AG08396 (cell line): ENCODE measurements at places on chromosomes 5 and 9.
A peak's percentile ranks its signal among the peaks of the same experiment; 100 is the strongest.

- no peak for DNase-seq
These were observed 138.0 kb upstream of the NFIB start for GRCh38 chr9:14451949-14452348.

- no peak for DNase-seq
These were observed 35.0 kb downstream of the RANBP17 start for GRCh38 chr5:170896779-170897178.

DNA sequence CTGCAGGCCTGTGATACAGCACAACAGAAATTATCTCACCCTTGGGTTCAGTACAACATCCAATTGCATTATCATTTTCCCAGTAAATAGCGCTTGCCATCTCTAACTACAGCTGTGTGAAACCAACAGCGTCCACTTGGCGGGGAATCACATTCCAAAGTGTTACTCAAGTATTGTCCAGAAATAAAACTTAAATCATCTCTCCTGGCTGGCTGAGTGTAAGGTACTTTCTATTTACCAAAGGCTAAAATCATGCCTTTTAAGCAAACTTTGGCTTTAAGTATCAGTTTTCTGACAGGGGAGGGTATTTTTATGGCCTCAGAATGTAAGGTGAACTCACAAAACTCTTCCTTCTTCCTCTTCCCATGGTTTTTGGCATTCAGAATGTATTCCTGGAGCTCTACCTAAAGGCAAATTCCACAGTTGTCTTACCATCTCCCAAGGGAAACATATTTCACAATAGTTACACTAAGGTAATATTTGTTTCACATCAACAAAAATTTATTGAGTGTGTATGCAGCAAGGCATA is 205.6 kb upstream of the MPDZ start:
- no peak for DNase-seq

- DNase-seq, result no peak
These were observed 36.9 kb downstream of the SPRY4 start for GRCh38 chr5:142287973-142288313.

- no peak for DNase-seq
These were observed 828.5 kb upstream of the DMAC1 start for GRCh38 chr9:8627976-8628679.

DNA sequence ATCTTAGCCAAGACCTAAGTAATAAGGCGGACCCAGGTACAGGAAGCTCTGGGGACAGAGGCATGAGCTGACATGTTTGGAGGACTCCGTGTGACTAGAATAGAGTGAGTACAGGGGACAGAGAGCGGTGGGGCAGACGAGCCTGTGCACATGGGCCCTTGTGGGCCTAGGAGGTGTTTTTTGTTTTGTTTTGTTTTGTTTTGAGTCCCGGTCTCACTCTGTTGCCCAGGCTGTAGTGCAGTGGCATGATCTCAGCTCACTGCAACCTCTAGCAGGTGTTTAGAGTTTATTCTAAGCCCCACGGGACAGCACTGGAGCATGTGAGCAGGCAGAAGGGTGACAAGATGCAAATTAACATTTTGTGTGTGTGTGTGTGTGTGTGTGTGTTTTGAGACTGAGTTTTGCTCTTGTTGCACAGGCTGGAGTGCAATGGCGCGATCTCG is 3.1 kb upstream of the EEIG1 start:
- no peak for DNase-seq

DNA sequence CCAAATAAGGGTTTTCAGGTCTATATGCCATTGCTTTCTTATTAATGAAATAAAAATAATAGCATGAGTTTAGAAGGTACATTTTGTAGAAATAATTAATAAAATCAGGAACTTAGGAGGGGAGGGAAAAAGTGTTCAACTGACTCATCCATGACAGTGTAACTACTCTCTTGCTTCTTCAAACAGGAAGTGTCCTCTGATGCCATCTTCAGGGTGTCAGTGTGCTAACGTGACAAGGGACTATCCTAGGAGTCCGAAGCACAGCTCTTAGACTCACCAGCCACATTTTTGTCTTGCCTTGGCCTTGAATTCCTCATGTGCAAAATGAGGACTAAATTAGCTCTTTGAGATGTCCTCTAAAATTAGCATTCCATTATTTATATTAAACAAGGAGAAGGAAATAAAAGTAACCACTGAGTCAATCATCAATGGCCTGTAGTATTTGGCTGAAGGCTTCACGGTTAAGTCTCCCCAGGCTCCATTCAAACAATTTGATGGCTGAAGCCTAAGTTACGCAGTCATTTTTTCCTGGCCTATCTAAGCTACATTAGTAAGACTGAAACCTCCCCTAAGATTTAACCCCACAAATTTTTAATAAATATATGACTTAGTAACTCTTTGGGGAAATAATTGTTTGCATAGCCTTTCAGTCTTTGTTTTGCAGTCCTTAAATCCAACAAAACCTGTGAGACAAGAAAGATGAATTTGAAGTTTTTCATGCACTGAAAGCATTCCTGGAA is 151.1 kb downstream of the ARL15 start:
- DNase-seq, result no peak

- DNase-seq, result peak; percentile 41
These were observed 512.9 kb upstream of the KLF4 start for GRCh38 chr9:108002371-108002956.

DNA sequence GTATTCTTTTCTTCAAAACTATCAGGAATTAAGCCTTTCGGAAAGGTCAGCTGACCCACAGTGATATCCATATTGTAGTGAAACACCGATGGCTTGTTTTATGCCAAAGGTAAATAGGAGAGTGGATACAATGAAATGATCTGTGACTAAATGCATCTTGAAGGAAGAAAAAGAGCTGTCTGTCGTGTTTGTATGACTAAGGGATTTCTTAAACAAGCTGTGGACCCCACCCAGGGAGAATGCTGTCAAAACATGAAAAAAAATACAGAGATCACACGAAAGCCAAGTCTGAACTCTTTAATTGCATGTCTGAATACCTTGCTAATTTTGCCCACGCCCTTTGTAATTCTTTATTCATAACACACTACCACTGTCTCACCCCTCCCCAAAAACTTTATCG is 286.4 kb upstream of the WWC1 start:
- DNase-seq, result no peak

GRCh38 chr5:32051796-32052195 is 122.3 kb downstream of the GOLPH3 start:
- DNase-seq, result no peak

- DNase-seq, result no peak
These were observed 22.0 kb upstream of the SPINK1 start for GRCh38 chr5:147853372-147853987.

- DNase-seq, result peak; percentile 74
These were observed 8.5 kb upstream of the ANGPTL2 start for GRCh38 chr9:127130661-127131538.

GRCh38 chr5:169710675-169711074 is 73.6 kb downstream of the DOCK2 start:
- DNase-seq, result no peak

GRCh38 chr5:176694631-176695030 is 47.3 kb downstream of the TSPAN17 start:
- DNase-seq, result no peak

GRCh38 chr9:122844137-122844536 is 15.7 kb upstream of the PDCL start:
- DNase-seq, result no peak

- DNase-seq, result no peak
These were observed 5.5 kb downstream of the CCL19 start for GRCh38 chr9:34685591-34685990.

DNA sequence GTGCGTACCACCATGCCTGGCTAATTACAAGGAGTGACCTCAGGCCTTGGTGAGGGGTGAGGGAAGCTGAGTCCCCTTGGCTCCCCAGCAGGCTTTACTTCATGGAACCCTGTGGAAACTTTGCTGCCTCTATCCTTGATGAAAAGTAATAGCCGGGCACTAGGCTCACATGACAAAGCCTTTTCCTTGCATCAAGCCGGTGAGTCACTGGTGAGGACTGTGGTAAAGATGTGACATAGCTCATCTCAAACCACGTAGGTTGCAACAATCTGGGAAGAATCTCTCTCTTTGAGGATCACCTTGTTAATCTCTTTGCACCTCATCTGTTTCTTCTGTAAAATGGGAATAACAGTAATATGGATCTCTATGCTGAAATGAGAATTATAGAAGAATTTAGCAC is 116.3 kb upstream of the SLC25A48 start:
- no peak for DNase-seq

GRCh38 chr9:121718084-121718483 is 66.7 kb downstream of the DAB2IP start:
- DNase-seq, result peak; percentile 82

- no peak for DNase-seq
These were observed 42.2 kb downstream of the LEAP2 start for GRCh38 chr5:132915681-132916080.

DNA sequence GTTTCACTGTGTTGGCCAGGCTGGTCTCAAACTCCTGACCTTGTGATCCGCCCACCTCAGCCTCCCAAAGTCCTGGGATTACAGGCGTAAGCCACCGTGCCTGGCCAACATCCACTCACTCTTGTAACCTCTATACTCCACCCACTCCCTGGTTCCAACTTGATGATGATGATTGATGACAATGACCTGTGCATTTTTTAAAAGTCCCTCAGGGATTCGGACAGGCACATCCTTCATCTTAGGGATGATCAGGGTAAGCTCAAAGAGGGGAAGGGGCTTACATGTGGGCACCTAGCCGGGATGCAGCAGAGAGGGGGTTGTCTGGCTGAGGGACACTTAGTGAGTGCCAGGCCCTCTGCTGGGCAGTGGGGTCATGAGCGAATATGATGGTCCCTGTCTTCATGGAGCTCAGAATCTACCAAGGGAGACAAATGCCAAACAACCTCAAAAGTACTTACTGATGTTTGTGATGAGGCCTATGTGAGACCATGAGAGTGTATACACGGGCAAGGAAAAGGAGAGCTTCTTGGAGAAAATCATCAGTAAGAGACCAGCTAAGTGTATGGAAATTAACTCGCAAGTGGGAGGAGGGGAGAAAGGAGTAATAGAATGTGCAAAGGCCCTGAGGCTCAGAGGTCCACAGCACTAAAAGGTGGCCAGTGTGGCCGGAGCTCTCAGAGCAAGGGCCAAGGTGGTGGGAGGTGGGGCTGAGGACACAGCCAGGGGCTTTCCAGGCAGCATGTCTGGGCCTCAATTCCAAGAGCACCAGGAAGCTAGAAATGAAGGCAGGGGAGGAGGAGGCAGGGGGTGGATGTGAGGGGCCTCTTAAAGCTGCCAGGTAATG is 27.4 kb downstream of the LHX2 start:
- no peak for DNase-seq

DNA sequence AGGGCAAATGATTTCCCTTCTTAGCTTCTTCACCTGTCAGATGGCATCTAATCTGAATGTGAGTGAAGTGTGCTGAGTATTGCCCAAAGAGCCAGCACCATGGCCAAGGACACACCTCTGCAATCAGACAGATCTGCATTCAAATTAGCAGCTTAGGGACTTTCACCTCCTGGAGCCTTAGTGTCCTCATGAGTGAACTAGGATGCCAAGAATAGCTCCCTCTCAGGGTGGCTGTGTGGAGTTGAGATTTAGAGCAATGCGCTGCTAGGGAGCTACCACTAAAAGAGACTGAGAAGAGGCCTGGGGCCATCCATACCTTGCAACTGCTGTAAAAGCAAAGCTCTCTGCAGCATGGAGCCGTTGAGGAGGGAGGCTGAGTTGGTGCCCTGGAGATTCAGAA is 1.4 kb downstream of the CIZ1 start:
- DNase-seq, result no peak

GRCh38 chr5:96563816-96564215 is 98.4 kb upstream of the CAST start:
- DNase-seq, result no peak

- DNase-seq, result no peak
These were observed 126.1 kb downstream of the GPBP1 start for GRCh38 chr5:57299986-57300385.

DNA sequence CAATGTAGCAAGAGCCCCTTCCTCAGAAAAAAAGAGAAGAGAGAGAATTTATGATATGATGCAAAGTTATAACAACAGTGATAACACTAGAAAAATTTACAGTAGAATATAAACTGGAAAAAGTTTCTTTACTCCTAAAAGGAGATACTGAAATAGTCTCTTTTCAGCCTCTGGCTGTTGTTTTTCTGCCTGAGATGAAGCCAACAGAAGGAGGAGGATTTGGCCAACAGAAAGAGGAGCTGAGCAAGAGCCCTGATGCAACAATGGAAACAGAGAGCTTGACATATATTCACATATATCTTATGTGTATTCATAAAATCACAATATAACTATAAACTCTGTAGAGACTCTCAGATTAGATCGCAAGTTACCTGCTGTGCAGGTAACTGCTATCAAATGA is 109.1 kb downstream of the INIP start:
- DNase-seq, result no peak

- no peak for DNase-seq
These were observed 60.0 kb downstream of the ZNF608 start for GRCh38 chr5:124686239-124687004.

DNA sequence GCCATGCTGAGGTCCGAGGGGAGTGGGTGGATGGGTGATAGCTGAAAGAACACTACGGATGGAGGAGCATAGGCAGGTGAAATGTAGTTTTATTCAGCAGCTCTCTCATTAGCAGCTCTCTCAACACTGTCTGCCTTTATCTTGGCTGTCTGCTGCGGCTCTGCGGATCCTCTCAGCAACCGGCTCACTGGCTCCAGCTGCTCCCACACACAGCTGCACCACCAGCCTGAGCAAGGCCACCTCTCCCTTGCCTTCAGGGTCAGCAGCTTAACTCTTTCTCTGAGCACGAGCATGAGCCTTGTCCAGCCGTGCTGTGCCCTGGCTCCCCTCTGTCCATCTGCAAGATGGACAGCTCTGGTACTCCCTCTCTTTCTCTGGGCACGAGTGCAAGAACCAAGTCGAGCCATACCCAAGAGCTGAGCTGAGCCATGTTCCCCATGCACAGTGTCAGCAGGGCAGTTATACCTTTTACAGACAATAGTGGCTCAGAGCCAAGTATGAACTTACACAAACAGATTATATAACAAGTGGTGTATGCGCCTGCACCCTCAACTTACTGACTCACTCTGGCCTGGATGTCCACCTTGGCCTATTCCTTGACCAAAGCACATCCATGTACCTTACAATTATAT is 108.5 kb downstream of the MACIR start:
- DNase-seq, result no peak

DNA sequence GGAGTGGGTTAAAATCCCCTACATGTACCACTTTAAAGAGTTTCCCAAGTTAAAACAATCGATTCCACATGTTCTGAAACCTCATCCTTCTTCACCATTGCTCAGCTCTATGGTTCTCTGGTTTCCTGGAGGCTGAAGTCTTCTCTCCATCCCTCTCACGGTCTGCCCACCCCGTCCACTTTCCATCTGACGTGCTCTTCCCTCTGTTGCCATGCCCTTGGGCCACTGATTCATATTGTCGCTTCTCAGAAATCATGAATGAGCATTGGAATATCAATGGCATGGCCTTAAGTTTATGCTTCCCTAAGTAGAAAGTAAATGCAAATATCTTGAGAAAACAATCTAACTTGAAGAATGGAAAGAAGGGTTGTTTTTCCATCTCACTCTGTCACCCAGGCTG is 30.9 kb downstream of the GDNF start:
- no peak for DNase-seq

- DNase-seq, result no peak
These were observed 106.1 kb upstream of the SLC44A1 start for GRCh38 chr9:105138306-105138801.

- DNase-seq, result no peak
These were observed 7.4 kb downstream of the CER1 start for GRCh38 chr9:14715102-14715501.
